Ascending aorta (tissue), 2 donors: ENCODE measurements at places on chromosomes 5 and 9.

GRCh38 chr5:149153193-149153750, 12.0 kb downstream of the ABLIM3 start:
- no peak for DNase-seq

DNA sequence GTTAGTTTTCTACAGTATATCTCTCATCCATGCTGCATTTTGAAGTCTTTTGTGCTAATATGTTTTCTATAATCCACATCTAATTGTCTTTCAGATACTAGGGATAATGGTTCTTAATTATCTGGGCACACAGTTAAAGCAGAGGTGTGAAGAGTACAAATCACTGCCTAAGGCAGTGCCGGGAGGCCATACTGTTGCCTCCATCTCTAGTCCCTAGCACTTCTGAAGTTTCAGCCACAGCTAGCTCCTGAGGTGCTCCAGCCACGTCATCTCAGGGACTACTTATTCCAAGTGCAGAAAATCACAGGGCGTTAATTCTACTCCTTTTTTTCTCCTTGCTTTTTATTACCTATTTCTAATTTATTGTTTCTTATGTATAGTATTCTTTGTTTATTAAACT, 760.0 kb upstream of the FAM174A start:
- no peak for DNase-seq

- no peak for DNase-seq
These were observed 41.6 kb downstream of the MYO10 start for GRCh38 chr5:16894236-16895057.

GRCh38 chr9:13457795-13458194, 178.3 kb upstream of the MPDZ start:
- DNase-seq = no peak

GRCh38 chr9:91657501-91657900, 233.9 kb upstream of the NFIL3 start:
- DNase-seq = no peak

DNA sequence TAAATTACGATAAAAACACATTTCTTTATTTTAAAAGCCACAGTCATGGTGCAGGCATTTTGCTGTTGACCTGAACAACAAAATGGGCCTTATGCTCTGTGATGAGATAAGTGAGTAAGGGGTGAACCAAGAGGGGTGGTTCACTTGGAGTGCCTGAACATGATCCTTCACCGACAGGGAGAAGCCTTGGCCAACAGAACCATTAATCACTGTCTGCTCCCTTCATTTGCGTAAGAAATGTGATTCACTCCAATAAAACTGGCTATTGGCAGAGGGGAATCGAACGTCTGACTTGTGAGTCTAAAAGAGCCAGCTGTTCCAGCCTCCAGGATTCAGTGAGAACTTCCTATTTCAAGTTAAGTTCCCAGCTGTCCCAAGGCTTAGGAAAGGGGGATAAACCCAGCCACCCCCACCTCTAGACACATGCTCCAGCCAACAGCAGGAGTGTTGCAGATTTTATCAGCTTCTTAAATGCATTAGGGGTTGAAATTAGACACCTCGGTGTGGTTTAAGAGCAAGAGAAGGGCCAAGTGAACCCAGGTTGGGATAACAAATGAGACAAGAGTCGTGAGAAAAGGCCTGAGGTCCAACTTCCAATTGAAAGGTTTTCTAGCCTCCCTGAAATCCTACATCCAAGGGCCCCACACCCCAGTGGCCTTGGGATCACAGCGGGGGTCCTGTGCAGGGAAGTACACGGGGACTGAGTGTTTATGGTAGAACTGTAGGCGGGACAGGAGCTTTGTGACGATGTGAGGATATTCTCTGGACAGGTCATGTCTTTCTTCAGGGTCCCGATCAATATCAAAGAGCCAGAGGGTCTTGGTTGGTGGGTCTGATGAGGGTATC, 131.4 kb upstream of the LHFPL2 start:
- no peak for DNase-seq

DNA sequence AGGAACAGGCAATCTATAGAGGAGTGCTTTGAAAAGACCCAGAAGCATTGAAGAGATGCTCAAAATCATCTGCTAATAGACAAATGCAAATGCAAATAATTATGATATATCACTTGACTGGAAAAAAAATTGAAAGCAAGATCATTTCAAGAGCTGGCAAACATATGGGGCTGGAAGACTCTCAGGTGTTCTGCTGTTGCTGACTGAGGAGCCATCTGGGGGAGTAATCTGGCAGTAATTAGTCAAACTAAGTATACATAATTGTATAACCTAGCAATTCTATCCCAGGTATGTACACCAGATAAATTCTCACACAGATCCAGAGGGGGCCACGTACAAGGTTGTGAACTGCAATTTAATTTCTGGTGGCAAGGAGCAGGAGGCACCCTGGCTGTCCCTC, 4.6 kb upstream of the HMHB1 start:
- DNase-seq = no peak

GRCh38 chr5:91127456-91128081, 255.5 kb downstream of the ARRDC3 start:
- DNase-seq = no peak

DNA sequence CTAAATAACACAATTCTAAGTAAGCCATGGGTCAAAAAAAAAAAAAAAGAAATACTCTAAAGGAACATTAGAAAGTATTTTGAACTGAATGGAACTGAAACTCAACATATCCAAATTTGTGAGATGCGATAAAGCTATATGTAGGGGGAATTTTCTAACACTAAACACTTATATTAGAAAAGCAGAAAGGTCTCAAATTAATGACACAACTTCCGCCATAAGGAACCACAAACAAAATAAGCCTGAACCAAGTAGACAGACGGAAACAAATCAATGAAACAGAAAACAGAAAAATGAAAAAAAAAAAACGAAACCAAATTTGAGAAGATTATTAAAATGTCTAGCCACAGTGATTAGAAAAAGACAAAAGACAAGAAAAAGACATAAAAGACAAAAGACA, 39.9 kb downstream of the ADAMTS6 start:
- DNase-seq = no peak

DNA sequence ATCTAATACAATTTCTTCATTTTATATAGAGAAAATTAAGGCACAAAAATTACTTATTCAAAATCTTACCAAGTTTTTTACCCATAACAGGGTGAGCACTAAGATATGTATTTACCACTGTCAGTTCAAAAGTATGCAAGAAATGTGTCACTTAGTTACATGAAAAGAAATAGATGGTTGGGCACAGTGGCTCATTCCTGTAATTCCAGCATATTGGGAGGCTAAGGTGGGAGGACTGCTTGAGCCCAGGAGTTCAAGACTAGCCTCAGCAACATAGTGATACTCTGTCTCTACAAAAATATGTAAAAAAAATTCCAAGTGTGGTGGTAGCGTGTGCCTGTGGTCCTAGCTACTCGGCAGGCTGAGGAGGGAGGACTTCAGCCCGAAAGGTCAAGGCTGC, 19.4 kb downstream of the YIPF5 start:
- no peak for DNase-seq

GRCh38 chr5:125005266-125005665, 258.8 kb upstream of the ZNF608 start:
- DNase-seq = no peak

DNA sequence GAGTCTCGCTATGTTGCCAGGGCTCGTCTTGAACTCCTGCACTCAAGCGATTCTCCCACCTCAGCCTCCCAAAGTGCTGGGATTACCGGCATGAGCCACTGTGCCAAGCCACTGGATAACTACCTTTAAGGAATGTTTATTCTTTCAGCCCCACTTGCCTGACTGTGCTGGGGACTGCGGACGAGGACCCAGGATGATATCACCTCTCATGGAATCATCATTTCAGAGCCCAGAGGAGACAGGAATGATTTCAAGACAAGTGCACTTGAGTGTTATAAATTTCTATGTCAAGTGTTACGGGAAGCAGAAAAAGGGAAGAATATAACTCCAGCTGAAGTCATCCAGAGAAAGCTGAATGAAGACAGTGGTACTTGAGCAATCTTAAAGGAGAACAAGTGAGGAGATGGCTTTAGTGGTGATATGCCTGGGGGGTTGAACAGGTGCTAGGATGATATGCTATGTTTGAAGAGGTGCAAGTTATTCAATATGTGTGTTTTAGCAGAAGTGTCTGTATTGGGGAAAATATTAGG, 109.3 kb downstream of the DCP2 start:
- no peak for DNase-seq

- no peak for DNase-seq
These were observed 429.5 kb downstream of the EBF1 start for GRCh38 chr5:158670201-158670600.

DNA sequence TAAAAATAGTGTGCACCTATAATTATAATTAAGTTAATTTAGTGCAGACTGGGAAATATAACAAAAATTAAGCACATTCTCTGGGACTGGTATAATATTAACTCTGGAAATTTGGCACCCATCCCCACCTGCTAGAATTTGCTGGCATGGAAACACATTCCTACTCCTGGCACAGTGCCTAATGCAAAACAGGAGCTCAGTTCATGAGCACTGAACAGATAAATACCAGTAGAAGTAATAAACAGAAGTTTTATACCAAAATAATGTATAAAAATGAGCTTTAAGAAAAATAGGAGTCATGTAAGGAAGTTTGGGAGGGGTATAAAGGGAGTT, 23.7 kb upstream of the NPR3 start:
- no peak for DNase-seq

DNA sequence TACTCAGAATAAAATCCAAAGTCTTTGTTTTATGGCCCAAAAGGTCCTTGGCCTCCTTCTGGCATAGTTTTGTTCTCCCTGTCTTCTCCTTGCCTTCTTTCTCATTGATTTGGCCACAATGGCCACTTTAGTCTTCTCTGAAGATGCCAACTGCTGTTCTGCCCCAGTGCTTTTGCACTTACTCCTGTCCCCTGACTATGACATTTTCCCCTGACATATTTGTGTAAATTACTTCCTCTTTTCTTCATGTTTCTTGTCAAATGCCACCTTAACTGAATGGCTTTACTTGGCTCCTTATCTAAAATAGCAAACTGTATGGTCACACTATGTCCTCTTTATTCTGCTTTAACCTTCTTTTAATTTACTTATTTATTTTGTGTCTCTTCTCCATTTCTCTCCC, 484.7 kb upstream of the ARRDC3 start:
- DNase-seq = no peak

GRCh38 chr5:140043508-140043872, 391 bp upstream of the NRG2 start:
- no peak for DNase-seq

GRCh38 chr5:96247097-96247701, 185.8 kb downstream of the PCSK1 start:
- peak; percentile 21 for DNase-seq

DNA sequence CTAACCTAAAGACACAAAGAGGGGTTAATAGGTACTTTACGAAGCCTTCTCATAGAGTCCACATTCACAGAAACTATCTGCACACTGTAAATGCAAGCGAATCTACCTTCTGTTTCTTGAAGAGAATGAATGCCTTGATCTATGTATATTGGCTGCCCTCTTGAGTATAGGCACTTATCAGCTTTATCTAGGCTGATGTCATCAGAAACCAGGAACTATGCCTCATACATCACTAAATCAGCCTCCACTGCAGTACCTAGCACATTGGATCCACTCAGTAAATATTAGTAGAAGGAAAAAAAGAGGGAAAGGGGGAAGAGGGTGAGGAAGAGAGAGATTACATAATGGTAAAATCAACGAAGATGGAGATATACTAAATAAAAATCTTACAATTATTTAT, 477.1 kb downstream of the CAAP1 start:
- DNase-seq = no peak

DNA sequence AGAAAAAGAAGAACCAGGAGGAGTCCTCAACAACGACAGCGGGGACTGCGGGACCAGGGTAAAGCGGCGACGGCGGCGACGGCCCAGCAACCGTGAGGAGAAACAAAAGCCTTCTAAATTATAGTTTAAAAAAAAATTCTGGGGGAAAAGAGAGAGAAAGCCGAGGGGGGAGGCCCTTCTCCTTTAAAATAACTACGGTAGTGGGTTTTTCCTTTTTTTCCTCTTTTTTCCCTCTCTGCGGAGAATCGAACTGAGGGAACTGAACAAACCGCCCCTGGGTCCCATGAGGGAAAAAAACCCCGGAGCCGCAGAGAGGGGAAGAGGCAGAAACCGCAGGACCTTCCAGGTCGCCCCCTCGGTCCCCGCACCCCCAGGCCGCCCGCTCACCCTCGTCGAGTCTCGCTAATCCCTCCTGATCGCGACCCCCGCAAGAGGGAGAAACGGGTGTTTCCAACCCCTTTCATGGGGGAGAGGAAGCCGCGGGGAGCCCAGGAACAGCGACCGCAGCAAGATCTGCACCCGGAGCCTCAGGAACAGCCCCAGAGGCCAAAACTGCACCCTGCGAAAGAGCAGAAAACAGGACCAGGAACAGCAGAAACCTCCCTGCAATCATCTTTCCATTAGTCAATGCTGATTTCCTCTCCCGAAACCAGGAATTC, 453 bp downstream of the CPEB4 start:
- DNase-seq = no peak

GRCh38 chr9:72590824-72591223, 69.4 kb downstream of the TMC1 start:
- no peak for DNase-seq

DNA sequence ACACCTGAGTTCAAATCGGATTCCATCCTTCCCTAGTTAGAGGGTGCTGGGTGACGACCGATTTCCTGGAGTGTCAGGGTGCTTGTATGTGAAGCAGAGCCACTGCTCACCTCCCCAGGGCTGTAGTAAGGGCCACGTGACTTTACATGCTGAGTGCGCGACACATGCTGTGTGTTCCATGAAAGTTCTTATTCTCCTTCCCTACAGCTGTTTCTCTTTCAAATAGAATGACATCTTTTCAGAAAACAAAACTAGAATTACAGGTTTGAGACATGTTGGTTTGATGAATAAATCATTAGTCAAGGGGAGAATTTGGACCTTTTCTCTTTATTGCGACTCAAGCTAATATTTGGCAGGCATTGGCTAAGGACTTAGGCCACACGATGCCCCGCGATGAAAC, 113.1 kb downstream of the JMY start:
- no peak for DNase-seq

DNA sequence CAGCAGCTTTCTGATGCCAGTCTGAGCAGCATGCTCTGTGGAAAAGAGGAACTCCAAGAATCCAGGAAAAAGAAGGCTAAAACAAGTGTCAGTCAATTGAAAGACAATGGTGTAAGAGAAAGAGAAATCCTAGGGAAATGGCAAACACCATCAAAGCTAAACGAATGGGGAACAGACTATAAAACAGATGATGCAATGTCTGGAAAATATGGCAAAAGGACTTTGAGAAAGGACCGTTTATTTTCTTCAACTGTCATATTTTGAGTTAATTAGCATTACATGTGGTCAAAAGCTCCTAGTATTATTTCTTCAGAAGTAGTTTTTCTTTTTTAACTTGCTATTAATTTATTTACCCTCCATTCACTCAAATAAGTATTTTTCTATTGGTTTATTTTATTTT, 465.2 kb downstream of the LRRC70 start:
- no peak for DNase-seq

DNA sequence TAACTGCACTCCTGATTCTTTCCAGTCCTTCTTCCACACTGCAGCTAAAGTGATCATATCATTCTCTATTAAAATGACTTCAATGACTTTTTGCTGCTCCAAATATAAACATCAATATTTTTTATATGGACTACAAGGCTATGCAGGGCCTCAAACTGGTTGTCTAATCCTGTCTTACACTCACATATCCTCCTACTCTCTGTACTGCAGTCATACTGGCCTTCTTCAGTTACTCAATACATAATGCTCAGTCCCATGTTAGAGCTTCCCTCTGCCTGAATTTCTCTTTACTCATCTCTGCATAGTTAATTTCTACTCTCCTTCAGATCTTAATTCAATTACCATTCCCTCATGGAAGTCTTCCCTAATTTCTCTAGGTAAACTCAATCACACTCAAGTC, 3.4 kb downstream of the MEIKIN start:
- no peak for DNase-seq
